SHP77 (cell line): ENCODE measurements at places on chromosomes 7 and 10.

- no peak for DNase-seq
Measured at GRCh38 chr10:13400196-13400965, 52.3 kb upstream of the SEPHS1 start.

- DNase-seq, result no peak
Measured at GRCh38 chr7:7654964-7655715, 14.6 kb downstream of the UMAD1 start.

DNA sequence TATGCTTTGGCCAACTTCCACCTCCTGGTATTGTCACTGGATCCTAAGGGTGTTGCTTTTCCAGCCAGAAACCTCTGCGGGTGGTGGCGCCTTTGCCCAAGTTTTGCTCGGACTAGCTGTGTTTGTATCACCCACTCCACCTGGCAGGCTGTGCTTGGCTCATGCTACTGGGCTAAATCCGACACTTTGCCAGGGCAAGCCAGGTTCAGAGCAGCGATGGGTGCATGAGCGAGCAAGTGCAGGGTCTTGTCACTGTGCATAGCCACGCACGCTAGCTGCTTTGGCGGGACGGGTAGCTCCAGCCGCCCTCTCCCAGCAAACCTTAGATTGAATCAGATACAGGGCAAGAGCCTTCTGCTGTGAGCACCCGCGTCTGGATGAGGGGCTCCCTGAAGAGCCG, 737.5 kb downstream of the PCDH15 start:
- DNase-seq, result no peak

GRCh38 chr7:137798073-137798763, 48.6 kb downstream of the DGKI start:
- DNase-seq, result no peak

- DNase-seq, result no peak
Measured at GRCh38 chr10:121800146-121800545, 127.7 kb downstream of the ATE1 start.

- DNase-seq, result peak; percentile 48
Measured at GRCh38 chr10:130138479-130138866, 2.3 kb downstream of the GLRX3 start.

DNA sequence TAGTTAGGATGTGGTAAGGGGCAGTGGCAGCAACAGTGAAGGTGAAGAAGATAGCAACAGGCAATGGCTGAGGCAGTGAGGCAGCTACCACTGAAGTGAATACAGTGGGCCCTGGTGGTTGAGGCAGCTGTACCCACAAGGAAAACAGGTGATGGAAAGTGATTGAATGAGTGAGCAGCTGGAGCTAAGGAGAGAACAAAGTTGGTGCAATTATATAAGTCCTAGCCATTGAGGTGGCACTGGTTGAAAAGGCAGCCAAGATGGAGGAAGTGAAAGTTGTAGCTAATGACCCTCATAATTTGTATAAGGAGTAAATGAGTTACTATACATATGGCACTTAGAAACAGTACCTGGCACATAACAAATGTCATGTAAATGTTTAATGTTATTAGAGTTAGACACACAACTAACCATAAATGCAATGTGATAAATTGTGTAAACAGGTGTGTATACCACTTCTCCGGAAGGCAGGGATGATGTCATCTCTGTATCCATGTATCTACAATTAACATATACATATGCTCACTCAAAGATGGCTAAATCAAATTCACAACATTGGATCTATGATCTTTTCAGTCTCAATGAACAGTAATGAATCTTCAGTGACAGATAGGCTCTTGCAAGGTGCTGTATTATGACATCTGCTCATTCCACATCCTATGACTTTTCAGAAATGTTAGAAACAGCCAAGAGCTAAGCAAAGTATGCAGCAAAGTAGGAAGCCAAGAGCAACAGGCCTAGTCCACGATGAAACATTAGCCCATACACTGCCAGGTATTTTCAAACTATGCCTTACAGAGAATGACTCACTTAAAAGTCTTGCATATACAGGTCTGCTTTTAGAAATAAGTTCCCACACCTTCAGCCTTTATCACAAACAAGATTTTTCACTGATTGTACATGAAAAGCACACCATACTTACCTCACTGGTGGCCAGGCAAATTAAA, 10.7 kb downstream of the XPNPEP1 start:
- DNase-seq, result peak; percentile 48

DNA sequence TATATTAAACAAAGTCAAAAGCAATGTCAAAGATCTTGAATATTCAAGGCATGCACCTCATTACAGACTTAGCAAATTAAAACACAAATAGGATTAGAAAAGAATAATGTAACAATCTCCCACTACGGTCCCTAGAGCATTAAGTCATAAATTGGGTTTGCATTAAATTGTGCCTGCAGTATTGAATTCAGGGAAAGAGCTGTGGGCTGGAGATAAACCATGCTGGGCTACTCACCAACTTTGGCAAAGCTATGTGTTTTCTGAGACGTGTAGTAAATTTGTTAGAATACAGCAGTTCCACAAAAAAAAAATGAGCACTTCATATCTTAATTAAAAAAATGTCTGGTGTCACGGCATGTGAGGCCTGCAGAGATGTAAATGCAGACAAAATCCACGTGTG, 241.6 kb downstream of the SNX10 start:
- no peak for DNase-seq

- DNase-seq, result no peak
Measured at GRCh38 chr7:14931511-14932215, 29.1 kb upstream of the DGKB start.

DNA sequence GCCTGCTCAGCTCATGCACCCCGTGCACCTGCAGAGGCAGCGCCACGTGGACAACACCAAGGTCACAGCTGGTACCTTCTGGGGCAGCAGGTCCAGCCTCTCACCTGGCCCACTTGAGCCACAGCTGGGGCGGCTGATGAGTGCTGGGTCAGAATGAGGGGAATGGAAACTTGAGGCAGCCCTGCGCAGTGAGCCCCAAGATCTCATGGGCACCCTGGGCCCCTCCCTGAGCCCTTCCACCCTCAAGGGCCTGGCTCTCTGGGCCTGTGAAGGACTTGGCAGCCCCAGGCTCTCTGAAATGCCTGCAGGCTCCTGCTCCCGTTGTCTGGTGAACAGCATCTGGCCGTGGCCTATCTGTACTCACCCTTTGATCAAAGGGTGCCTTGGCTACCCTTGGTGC, 112.7 kb downstream of the TCERG1L start:
- DNase-seq, result no peak

GRCh38 chr10:120335553-120335952, 121.5 kb upstream of the PLPP4 start:
- DNase-seq, result no peak

- no peak for DNase-seq
Measured at GRCh38 chr10:124206616-124207015, 113.2 kb upstream of the CHST15 start.

GRCh38 chr10:5752301-5752871, 60.8 kb downstream of the GDI2 start:
- DNase-seq, result no peak

DNA sequence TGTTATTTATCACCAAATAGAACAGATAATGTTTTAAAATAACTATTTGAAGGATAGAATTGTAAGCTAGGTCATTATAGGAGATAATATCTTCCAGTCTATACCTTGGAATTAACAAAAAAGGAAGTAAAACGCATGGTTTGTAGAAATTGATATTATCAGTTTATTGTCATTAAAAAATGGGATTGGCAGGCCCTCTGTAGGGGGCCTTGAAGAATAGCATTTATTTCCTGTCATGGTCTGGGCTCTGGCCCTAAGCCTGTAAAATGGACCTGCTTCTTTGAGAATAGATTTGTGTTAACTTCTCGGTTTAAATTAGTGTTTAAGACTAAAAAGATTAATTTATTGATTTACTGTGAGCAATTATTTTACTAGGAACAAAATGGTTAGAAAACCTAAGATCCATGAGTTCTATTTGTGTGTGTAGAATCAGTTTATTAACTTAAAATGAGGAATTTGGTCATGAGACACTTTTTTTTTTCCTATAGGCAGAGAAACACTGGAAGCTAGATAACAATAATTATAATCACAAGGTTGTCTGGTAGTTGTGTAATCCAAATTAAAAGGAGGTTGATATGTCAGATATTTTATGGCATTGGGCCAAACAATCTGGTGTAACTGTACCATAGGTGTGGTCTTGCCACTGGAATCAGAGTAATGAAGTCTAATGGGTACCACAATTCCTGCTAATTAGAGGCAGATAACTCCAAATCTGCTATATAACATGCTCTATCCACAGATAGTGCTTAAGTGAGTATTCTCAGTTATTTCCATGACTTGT, 197.4 kb upstream of the FOXP2 start:
- DNase-seq, result no peak

- no peak for DNase-seq
Measured at GRCh38 chr7:120089968-120090367, 183.0 kb upstream of the KCND2 start.

DNA sequence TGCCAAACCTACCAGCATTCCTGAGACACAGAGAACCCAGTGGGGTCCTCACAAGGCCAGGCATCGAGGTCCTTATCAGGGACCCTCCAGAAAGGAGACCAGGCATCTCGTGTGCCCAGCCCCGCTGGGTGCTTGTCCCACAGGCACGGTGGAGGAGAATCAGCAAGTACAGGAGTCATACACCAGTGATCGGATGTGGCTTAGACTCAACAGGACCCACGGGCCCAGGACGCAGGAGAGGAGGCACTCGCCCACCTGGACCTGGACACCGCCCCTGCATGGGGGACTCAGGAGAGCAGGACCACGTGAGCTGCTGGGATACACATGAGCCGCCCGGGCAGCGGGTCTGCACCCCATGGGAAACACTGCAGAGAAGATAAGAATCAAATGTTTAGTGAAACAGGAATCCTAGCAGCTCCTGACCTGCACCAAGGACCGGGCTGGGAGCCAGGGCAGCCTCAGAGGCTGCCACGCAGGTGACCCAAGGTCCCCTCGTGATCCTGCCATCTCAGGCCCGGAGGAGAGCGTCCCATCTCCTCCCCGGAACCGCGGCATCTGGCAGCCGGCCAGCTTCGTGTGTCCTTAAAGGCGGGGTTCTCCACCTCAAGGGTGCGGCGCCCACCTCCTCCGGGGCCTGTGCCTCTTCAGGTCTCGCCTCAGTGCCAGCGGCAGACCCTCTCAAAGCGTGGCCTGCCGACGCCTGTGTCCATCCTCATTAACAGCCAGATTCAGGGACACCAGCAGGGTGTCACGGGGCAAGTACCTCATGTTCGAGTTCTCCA, 59.2 kb downstream of the FOXL3 start:
- DNase-seq, result no peak

GRCh38 chr10:19195698-19196097, 147.1 kb downstream of the MALRD1 start:
- no peak for DNase-seq

GRCh38 chr7:108071551-108071950, 58.6 kb downstream of the LAMB4 start:
- DNase-seq, result no peak

DNA sequence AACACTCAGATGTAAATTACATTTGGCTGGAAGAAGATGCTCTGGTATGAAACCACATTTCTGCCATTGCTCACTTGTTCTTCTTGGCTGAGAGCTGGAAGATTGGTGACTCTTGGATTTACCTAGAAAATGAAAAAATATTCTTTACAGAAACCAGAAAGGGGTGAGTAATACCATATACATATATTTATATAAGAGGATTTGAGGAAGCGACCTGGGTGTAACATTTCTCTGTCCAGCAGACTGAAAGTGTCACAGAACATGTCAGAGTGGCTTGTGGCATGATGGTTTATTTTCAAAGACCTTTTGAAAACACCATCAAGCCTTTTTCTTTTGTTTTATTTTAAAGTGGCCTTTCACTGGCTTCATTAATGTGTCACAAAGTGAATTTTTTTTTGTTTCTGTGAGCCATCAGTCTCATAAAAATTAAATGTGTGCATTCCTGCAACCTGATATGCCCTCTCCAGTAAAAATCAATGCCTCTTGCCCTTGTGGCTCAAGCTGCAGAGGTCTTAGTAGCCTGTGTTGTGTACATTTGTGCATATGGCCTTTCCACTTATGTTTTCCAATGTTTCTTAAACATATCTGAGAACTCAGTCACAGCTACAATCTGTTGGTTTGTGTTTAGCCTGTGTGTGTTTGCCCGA, 23.5 kb downstream of the CREB5 start:
- peak; percentile 83 for DNase-seq

- DNase-seq, result no peak
Measured at GRCh38 chr7:74092321-74092963, 8.8 kb downstream of the LIMK1 start.

- no peak for DNase-seq
Measured at GRCh38 chr7:151851145-151851751, 25.7 kb downstream of the PRKAG2 start.

GRCh38 chr7:48376263-48376662, 205.0 kb downstream of the ABCA13 start:
- DNase-seq, result no peak

DNA sequence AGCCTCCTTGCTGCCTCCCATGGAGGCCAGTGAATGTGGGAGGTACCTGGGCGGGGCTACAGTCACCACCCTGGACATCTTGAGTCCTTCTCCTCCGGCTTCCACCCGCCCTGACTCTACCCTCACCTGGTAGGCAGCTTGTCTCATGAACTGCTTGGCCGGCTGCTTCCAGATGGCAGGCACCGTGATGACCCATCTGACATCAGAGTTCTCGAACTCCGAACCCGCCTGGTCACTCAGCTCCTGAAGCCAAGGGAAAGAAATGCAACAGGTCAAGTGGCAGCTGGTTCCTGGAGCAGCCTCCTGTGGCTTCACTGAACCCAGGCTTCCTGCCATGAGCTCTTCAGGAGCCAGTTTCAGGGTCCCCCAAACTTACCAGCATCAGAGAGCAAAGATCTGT, 50.1 kb downstream of the HSPA12A start:
- DNase-seq, result no peak

GRCh38 chr7:67343572-67343971, 346.9 kb downstream of the TYW1 start:
- peak; percentile 92 for DNase-seq

DNA sequence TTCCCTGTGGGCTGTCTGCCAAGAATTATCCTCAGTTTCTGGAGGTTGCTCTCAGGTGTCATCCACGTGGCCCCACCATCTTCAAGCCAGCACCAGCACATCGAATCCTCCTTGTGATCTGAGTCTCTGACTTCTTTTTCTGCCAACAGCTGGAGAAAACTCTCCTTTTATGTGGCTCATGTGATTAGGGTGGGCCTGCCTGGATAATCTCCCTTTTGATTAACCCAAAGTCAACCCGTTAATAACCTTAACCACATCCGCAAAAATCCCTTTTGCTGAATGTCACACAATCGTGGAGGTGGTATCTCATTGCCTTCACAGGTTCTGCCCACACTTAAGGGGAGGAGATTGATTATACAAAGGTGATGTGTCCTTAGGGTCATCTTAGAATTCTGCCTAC, 73.8 kb downstream of the LRGUK start:
- no peak for DNase-seq

DNA sequence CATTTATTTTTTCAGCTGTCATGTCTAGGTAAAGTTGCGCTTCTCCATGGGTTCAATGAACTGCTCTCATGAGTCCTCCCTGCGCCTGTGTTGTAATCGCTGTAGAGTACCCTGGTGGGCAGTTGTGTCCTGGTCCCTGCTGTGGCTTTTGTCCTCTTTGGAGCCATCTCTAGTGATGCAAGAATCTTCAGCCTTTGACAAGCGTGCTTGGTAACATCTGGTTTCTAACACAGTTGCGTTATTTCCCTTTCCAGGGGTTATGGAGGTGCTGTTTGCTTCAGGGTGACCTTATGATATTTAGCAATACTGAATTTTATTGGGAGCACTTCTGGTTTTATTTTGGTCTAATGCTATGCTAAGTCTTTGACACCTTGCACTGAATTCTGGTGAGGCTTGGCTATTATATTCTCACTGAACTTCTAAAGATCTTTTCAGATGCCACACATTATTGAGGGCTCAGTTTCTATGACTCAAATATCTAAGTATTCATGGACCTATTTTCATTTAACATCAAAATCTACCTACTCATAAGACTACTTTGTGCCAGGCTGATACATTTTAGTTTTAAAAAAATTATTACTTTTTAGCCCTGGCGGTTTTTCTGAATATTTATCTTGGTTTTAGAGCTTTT, 88.6 kb downstream of the FANK1 start:
- DNase-seq, result no peak
